Tibial nerve (tissue), 4 donors: ENCODE measurements at places on chromosomes 1 and 21. TPM values are rescaled to one million over a fixed set of nuclear protein-coding genes. Genes with fewer than 3 reads are reported as not detected.
A peak's percentile ranks its signal among the peaks of the same experiment; 100 is the strongest.

Gene ADORA1
- total RNA-seq = 0.30 TPM

DNA sequence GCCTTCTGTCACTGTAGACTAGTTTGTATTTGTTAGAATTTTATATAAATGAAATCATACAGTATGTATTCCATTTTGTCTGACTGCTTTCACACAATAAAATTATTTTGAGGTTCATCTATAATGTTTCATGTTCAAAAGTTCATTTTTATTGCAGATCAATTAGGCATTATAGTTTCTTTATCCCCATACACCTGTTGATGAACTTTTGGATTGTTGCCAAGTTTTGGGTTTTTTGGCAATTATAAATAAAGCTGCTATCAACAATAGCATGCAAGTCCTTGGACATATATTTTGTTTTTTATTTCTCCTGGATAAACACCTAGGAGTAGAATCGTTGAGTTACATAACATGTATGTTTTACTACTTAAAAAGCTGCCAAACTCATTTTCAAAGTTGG, 47.1 kb upstream of the FAM3B start:
- H3K36me3 ChIP-seq = no peaks in the 10 kb centered on the region
- H3K27ac ChIP-seq = no peak overlapping the region
- DNase-seq = no peak
- H3K4me1 ChIP-seq = no peaks in the 10 kb centered on the region

Gene NTRK1
- total RNA-seq = 0.42 TPM

GRCh38 chr1:67588178-67588855, 96.7 kb upstream of the GADD45A start:
- DNase-seq = peak; percentile 54
- peaks cover 17% of the 10 kb centered on the region for H3K4me1 ChIP-seq
- H3K36me3 ChIP-seq = no peaks in the 10 kb centered on the region
- no peak overlapping the region for H3K4me3 ChIP-seq

Gene MAP10
- total RNA-seq = 3.7 TPM

Gene HES4
- total RNA-seq = 60.6 TPM

Gene MTFR1L
- total RNA-seq = 85.1 TPM

DNA sequence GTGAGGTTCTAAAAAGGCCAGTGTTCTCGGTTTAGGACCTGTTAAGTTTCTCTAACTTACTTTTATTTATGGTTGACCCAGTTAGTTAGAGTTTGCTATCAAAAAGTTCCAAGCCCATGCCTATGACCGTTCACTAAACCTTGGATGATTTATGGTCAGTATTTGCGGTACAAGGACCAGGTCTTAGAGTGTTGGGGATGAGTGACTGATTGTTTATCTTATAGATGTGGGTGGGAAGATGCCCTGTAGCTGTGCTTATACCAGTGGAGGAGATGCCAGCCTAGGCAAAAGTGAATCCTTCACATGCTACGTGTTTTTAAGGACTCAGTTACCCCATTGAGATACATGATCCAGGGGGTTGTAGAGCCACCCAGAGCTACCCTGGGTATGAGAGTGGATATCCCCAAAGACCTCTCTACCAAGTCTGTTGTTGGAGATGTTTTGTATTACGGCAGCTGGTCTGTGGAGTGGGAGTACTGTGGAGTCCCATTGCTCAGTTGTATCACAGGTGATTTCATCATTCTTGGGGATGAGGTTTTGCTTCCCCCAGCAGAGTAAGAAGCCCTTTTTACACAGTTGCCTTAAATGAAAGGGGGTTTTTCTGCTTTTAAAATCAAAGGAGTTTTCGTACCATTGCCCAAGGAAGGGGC, 2.1 kb downstream of the SLC22A15 start:
- H3K4me3 ChIP-seq = no peak overlapping the region
- H3K4me1 ChIP-seq = no peaks in the 10 kb centered on the region
- DNase-seq = no peak
- H3K27me3 ChIP-seq = peaks cover 8% of the 10 kb centered on the region
- no peaks in the 10 kb centered on the region for H3K36me3 ChIP-seq
- peak overlapping the region; percentile 86 for H3K27ac ChIP-seq

DNA sequence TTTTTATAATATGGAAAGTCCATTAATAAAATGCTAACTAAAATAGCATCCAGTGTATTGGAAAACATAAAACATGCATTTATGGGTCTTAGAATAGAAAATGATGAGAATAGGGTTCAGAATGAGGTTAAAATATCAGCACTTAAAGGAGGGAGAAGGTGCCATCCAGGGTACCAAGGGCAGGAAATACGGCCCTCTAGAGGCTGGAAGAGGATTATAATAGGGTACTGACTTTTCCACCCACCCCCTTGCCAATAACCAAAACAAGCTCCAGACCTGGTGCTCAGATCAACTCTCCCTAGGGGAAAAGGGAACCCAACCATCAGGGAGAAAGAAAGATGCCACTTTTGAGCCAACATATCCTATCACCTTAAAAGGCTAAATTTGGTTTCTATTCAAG, 26.7 kb downstream of the ASTN1 start:
- H3K27me3 ChIP-seq = no peaks in the 10 kb centered on the region
- no peak overlapping the region for H3K27ac ChIP-seq
- no peak overlapping the region for H3K4me3 ChIP-seq
- DNase-seq = no peak

DNA sequence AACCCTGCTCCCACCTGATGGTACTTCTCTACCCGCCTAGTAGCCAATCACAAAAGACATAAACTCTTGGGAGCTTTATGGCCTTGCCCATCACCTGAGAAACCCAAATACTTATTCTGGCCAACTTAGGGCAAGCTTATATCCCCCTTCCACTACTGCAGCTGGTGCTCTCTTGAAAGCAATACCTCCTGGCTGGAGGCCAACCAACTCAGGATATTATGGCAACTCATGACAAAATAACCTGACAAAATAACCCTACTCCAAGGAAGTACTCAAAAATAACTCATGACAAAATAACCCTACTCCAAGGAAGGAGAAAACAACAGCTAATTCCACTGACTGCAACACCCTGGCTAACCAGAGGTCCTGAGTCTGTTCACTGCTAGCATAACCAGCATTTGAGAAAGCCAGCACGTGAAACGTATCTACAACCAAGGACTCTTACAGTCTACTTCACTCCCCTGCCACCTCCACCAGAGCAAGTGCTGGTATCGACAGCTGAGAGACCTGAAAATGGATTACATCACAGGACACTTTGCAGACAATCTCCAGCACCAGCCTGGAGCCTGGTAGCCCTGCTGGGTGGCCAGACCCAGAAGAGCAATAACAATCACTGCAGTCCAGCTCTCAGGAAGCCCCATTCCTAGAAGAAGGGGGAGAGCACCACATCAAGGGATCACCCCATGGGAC, 179.9 kb downstream of the COL24A1 start:
- H3K4me3 ChIP-seq = no peak overlapping the region
- no peaks in the 10 kb centered on the region for H3K4me1 ChIP-seq
- H3K27me3 ChIP-seq = no peaks in the 10 kb centered on the region
- no peak for DNase-seq
- H3K27ac ChIP-seq = no peak overlapping the region

Gene RHBG
- not detected for total RNA-seq

- no peaks in the 10 kb centered on the region for H3K27me3 ChIP-seq
- no peak for DNase-seq
- H3K4me3 ChIP-seq = peak overlapping the region; percentile 92
- H3K27ac ChIP-seq = peak overlapping the region; percentile 100
These were observed 1.0 kb downstream of the TP53BP2 start for GRCh38 chr1:223844787-223845036.

- H3K27me3 ChIP-seq = no peaks in the 10 kb centered on the region
- H3K4me1 ChIP-seq = no peaks in the 10 kb centered on the region
- H3K4me3 ChIP-seq = no peak overlapping the region
- no peak for DNase-seq
- peaks cover 84% of the 10 kb centered on the region for H3K36me3 ChIP-seq
- no peak overlapping the region for H3K27ac ChIP-seq
These were observed 72.6 kb upstream of the PGD start for GRCh38 chr1:10326251-10326650.

Gene CLCA2
- not detected for total RNA-seq

Gene SPRR4
- not detected for total RNA-seq

DNA sequence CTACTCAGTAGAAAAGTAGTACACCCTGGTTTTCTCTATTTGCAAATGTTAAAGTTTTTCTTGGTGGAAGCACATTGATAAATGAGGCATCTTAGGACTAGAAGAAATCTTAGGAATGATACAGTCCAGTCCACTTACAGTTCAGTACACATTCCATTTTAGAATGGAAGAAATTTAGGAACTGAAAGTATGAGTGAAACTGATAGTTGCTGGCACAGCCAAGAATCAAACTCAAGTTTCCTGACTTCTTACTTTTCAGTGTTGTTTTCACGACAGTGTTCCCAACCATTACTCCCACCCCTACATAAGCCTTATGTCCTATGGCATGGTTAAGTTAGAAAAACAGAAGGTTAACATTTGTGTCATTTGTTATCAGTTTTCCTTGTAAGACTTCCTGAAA, 258.5 kb downstream of the BACH1 start:
- no peak overlapping the region for H3K4me3 ChIP-seq
- no peak overlapping the region for H3K27ac ChIP-seq
- H3K36me3 ChIP-seq = peaks cover 5% of the 10 kb centered on the region
- no peaks in the 10 kb centered on the region for H3K27me3 ChIP-seq
- DNase-seq = no peak

DNA sequence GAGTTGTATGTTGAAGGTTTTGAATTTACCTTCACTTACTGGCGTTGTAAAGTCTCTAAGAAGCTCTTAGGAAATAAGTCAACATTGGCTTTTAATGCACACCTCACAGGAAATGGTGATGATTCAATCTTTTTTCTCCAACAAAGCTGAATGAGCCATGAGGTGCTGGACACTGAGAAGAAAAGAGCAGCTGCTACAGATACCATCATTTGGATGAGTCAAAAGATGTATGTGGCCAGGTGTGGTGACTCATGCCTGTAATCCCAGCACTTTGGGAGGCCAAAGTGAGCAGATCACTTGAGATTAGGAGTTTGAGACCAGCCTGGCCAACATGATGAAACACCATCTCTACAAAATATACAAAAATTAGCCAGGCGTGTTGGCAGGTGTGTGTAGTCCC, 3.3 kb upstream of the IL23R start:
- DNase-seq = no peak
- no peaks in the 10 kb centered on the region for H3K36me3 ChIP-seq
- H3K27me3 ChIP-seq = no peaks in the 10 kb centered on the region
- no peak overlapping the region for H3K4me3 ChIP-seq

DNA sequence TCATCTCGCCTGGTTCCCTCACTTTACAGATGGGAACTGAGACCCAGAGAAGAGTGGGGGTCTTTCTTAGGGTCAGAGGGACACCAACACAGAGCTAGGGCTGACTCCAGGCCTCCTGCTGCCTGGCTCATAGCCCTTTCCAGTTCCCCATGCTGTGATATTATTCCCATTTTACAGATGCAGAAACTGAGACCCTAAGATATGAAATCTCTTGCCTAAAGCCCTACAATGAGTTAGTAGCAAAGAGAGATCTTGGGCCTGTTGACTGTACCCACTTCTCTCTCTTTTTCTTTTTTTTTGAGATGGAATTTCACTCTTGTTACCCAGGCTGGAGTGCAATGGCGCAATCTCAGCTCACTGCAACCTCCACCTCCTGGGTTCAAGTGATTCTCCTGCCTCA, 49.9 kb downstream of the SLC9A1 start:
- H3K4me3 ChIP-seq = no peak overlapping the region
- H3K36me3 ChIP-seq = no peaks in the 10 kb centered on the region
- no peaks in the 10 kb centered on the region for H3K4me1 ChIP-seq
- H3K27ac ChIP-seq = no peak overlapping the region
- no peaks in the 10 kb centered on the region for H3K27me3 ChIP-seq

GRCh38 chr1:159005676-159006075, 4.0 kb upstream of the IFI16 start:
- no peak overlapping the region for H3K27ac ChIP-seq
- no peaks in the 10 kb centered on the region for H3K36me3 ChIP-seq
- DNase-seq = no peak
- peaks cover 73% of the 10 kb centered on the region for H3K4me1 ChIP-seq

DNA sequence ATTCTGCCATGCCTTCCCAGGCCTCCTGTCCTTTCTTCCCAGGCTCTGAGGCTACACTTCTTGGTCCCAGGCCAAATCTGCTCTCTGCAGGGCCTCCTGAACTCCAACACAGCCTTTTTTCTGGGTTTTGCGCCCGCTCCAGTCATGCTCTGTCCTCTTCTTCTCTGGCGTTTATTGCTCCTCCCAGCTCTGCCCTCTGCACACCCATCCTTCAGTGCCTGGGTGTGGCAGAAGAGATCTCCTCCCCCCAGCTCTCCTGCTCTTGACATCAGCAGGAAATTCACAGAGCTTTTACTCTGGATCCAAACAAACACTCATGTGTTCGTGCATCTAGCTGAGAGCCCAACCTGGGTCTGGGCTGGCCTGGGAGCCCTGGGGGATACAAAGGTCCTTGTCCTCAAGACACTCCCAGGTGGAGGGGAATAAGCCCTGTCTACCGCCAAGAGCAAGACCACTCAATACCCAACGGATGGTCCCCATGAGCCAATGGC, 22.9 kb upstream of the EPS8L3 start:
- no peaks in the 10 kb centered on the region for H3K4me1 ChIP-seq
- DNase-seq = no peak
- no peaks in the 10 kb centered on the region for H3K36me3 ChIP-seq
- H3K27ac ChIP-seq = no peak overlapping the region
- H3K27me3 ChIP-seq = no peaks in the 10 kb centered on the region

- H3K27me3 ChIP-seq = no peaks in the 10 kb centered on the region
- H3K27ac ChIP-seq = peak overlapping the region; percentile 78
- no peak for DNase-seq
- H3K36me3 ChIP-seq = no peaks in the 10 kb centered on the region
- no peak overlapping the region for H3K4me3 ChIP-seq
These were observed 31.0 kb downstream of the TMCC2 start for GRCh38 chr1:205258719-205259118.

- H3K27ac ChIP-seq = no peak overlapping the region
- H3K27me3 ChIP-seq = no peaks in the 10 kb centered on the region
- no peaks in the 10 kb centered on the region for H3K36me3 ChIP-seq
These were observed 81.5 kb downstream of the NDUFS5 start for GRCh38 chr1:39107341-39108290.

Gene CD1E
- total RNA-seq = 1.4 TPM

Gene TXLNA
- 51.0 TPM for total RNA-seq

GRCh38 chr1:211935448-211935970, 99.8 kb downstream of the INTS7 start:
- peaks cover 7% of the 10 kb centered on the region for H3K4me1 ChIP-seq
- no peak overlapping the region for H3K4me3 ChIP-seq
- no peak overlapping the region for H3K27ac ChIP-seq
- H3K36me3 ChIP-seq = no peaks in the 10 kb centered on the region
- DNase-seq = no peak

Gene MROH7
- 4.9 TPM for total RNA-seq

Gene TTC24
- not detected for total RNA-seq

Gene S100A9
- total RNA-seq = 793 TPM

GRCh38 chr1:189149547-189150375, 1327.9 kb downstream of the BRINP3 start:
- no peaks in the 10 kb centered on the region for H3K27me3 ChIP-seq
- H3K27ac ChIP-seq = no peak overlapping the region
- no peaks in the 10 kb centered on the region for H3K4me1 ChIP-seq
- H3K4me3 ChIP-seq = no peak overlapping the region
- no peak for DNase-seq
- no peaks in the 10 kb centered on the region for H3K36me3 ChIP-seq
